Upper lobe of right lung (tissue), 1 donor: ENCODE measurements at places on chromosomes 2 and 18. TPM values are rescaled to one million over a fixed set of nuclear protein-coding genes. Genes with fewer than 3 reads are reported as not detected.

The LMAN2L gene
- 16.5 TPM for total RNA-seq

The LRRC30 gene
- total RNA-seq, result not detected

The ADGRF3 gene
- 0.17 TPM for total RNA-seq

The NAGK gene
- 126 TPM for total RNA-seq

DNA sequence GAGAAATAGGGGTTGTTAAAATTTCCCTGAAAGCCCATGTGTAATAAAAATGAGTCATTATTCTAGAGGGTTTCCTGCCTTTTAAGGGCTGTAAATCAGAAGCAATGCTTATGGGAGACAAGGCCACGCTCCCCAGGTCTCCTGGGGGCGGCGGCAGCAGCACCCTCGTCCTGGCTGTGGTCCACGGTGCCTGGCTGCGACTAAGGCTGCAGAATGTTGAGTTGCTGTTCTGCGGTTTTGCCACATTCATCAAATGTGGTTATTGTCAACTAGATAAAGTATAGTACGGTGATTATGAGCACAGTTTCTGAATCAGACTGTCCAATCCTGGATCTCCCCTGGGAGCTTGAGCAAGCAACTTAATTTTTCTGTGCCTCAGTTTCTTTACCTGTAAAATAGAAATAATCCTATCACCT lies 11.9 kb upstream of the AGFG1 start:
- H3K27me3 ChIP-seq, result no peaks in the 10 kb centered on the region
- DNase-seq, result no peak
- H3K4me3 ChIP-seq, result no peak overlapping the region
- H3K36me3 ChIP-seq, result no peaks in the 10 kb centered on the region

DNA sequence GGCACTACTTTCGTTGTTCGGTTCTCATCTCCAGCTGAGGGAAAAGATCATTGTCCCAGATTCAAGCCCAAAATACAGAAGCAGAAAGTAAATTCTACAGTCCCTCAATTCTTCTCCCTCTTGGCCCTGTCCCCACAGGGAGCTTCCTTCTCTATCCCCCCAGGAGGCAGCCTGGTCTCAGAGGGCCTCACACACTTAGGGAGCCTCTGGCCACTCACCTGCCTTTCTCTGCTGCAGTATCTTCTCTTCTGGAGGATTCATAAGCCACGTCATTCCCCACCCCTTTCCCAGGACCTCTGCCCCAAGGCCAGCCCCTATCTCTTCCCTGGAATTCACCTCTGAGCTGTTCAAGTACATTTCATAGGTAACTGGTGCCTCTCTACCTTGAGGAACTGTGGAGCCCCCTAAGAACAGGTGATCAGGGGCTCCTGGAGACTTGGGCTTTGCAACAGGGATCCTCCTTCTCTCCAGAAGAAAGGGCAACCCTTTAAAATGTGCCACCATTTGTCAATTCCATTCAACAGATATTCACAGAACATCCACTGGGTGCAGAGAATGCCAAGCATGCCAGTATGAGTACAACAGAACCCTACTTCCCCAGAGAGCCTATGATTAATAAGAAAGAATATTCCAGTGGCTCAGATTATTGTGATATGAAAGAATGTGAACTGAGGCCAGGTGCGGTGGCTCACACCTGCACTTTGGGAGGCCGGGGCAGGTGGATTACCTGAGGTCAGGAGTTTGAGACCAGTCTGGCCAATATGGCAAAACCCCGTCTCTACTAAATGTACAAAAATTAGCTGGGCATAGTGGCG lies 72.9 kb downstream of the CIB4 start:
- no peak overlapping the region for H3K27ac ChIP-seq
- peak; percentile 7 for DNase-seq
- peaks cover 30% of the 10 kb centered on the region for H3K27me3 ChIP-seq
- no peak overlapping the region for H3K4me3 ChIP-seq

- H3K27ac ChIP-seq, result no peak overlapping the region
- H3K36me3 ChIP-seq, result no peaks in the 10 kb centered on the region
- no peaks in the 10 kb centered on the region for H3K4me1 ChIP-seq
- H3K4me3 ChIP-seq, result no peak overlapping the region
- H3K27me3 ChIP-seq, result no peaks in the 10 kb centered on the region
Observed at GRCh38 chr18:39406941-39407340, 1841.3 kb upstream of the CELF4 start.

DNA sequence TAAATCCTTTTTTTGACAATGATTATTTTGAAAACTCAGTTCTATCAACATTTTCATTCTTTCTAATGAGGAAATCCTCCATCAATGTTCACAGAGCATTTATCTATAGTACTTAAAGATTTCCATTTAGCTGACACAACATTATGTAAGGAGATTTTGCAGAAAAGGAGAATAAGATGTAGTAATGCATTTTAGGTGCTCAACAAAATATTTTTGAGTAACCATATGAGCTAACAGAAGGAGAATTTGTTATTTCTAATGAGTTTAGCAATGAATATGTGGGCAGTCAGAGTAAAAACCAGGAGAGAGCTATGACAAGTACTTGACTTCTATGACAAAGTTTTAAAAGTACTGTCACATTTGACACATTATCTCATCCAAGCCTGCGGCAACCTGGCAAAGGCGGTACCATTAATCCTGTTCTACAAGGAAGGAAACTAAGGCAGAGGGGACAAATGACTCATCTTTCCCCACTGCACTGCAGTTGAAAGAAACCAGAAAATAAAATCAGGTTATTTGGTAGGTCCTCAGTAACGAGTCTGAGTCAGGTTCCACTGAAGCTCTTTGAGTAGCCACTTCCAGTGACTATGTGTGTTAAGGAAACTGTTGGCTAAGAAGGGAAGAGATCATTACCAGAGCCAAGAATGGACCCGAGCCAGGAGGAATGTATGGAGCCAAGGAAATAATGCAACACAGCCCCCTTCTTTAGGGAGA lies 134.1 kb upstream of the ITGB6 start:
- H3K27ac ChIP-seq, result no peak overlapping the region
- H3K4me3 ChIP-seq, result no peak overlapping the region
- H3K4me1 ChIP-seq, result peaks cover 69% of the 10 kb centered on the region
- DNase-seq, result no peak
- H3K27me3 ChIP-seq, result no peaks in the 10 kb centered on the region
- no peaks in the 10 kb centered on the region for H3K36me3 ChIP-seq

DNA sequence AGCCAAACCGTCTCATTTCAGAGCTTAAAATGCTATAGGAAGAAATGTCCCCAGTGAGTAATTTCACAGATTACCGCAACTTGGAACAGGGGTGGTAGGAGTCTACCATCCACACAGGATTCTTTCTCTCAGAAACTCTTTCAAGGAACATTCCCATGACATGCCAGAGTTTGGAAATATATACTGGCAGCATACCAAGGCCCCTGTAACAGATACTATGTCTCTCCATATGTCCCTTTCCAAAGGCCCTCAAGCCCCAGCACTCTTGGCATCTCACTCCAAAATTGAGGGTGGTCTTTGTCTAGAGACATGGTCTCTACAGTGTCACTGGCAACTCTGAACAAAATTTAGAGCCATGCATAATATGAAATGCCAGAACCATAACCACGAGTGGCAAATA lies 11.0 kb downstream of the FIGLA start:
- no peak for DNase-seq
- H3K36me3 ChIP-seq, result no peaks in the 10 kb centered on the region
- no peaks in the 10 kb centered on the region for H3K4me1 ChIP-seq
- H3K27ac ChIP-seq, result no peak overlapping the region
- peaks cover 6% of the 10 kb centered on the region for H3K27me3 ChIP-seq
- H3K4me3 ChIP-seq, result no peak overlapping the region

- DNase-seq, result peak; percentile 40
- H3K36me3 ChIP-seq, result no peaks in the 10 kb centered on the region
- H3K4me1 ChIP-seq, result no peaks in the 10 kb centered on the region
- no peak overlapping the region for H3K4me3 ChIP-seq
- H3K27ac ChIP-seq, result no peak overlapping the region
Observed at GRCh38 chr18:78728784-78729467, 250.7 kb upstream of the SALL3 start.

GRCh38 chr2:177284531-177284930 lies 20.0 kb upstream of the NFE2L2 start:
- no peak overlapping the region for H3K27ac ChIP-seq
- H3K36me3 ChIP-seq, result no peaks in the 10 kb centered on the region
- no peaks in the 10 kb centered on the region for H3K4me1 ChIP-seq
- H3K4me3 ChIP-seq, result no peak overlapping the region
- H3K27me3 ChIP-seq, result no peaks in the 10 kb centered on the region

DNA sequence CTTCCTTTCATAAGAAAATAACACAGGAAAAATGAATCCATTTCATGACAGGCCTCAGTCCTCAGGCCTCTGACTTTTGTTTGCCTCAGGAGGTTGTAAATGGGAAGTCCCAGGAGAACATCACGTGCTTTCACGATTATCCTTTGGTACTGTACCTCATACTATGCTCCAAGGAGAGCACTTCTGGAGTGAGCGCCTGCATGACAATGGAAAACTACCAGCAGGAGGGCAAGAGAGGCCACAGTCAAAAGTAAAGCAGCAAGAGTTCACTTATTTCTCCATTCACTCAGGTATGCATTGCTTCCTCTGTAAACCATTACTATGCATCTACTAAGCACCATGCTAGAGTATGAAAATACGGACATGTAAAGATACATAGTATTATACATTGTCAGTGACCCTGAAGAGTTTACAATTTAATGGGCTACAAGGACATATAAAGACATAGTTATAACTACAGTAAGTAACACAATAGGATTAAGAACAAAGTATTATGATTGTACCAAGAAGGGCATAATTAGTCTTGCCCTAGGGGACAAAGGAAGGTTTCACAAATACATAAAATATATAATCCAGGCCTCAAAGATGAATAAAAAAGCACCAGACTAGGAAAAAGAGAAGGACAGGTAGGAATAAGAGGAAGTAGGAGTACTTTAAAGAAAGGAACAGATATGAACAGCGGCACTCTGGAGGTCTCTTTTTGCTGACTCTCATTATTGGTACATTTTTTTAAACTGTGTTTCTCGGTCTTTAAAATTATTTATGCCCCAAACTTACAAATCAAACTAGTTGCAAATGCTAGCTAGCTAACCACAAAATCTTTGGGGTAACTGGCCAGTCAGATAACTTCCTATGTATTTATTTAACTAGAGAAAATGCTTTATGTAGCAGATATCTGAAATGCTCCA lies 806.7 kb downstream of the NRXN1 start:
- H3K27ac ChIP-seq, result no peak overlapping the region
- H3K4me1 ChIP-seq, result no peaks in the 10 kb centered on the region
- no peaks in the 10 kb centered on the region for H3K27me3 ChIP-seq
- no peak for DNase-seq
- H3K36me3 ChIP-seq, result no peaks in the 10 kb centered on the region
- H3K4me3 ChIP-seq, result no peak overlapping the region

DNA sequence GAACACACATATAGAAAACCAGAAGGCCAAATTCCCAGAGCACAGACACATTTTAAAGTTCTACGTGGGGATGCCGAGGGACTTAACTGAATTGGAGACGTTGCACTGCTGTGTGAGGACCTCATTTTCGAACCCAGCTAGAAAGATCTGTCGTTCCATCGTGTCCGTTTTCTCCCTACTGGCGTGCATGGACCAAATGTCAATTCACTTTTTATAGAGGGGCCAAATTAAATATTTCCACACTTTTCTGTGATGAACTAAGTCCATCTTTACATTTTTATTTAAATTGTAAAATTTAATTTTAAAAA lies 692 bp upstream of the TSHZ1 start:
- H3K4me1 ChIP-seq, result peaks cover 56% of the 10 kb centered on the region
- DNase-seq, result no peak
- no peaks in the 10 kb centered on the region for H3K36me3 ChIP-seq
- H3K27me3 ChIP-seq, result no peaks in the 10 kb centered on the region
- H3K4me3 ChIP-seq, result peak overlapping the region; percentile 84

DNA sequence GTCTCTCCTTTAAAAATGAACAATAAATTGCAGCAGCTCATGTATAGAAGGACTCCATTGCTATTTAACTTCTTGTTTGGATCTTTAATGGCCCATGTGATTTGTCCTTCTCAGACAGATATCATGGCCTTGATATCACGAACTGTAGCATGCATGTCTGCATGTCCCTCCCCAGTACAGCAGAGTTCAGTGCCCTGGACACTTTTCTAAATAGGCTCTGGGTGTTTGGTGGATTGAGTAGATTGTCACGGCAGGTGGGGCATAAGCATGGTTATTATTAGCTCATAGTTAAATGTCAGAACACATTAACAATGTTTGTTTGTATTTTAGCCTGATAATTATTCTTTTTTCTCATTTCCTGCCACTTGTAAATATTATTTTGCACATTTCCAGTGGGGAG lies 118.3 kb downstream of the LRRTM1 start:
- no peak overlapping the region for H3K4me3 ChIP-seq
- DNase-seq, result no peak
- H3K27ac ChIP-seq, result no peak overlapping the region
- no peaks in the 10 kb centered on the region for H3K36me3 ChIP-seq
- H3K27me3 ChIP-seq, result no peaks in the 10 kb centered on the region

DNA sequence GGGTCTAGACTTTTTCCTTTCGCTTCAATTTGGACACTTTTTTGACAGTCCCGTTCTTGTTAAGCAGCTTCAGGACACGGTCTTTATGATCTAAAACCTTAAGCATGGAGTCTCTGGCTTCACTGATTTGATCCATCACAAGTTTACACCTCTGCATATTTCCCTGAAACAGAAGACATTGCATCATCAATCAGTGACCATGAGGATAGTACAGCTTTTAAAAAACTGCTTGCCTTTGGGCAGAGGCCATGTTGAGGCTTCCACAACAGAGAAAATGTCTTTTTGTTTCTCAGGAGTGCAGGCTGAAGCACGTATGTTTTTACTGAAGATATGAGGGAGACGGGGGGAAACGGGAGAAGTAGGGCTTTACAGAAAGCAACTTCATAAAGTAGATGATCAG lies 56.2 kb upstream of the AMMECR1L start:
- no peak for DNase-seq
- peaks cover 57% of the 10 kb centered on the region for H3K36me3 ChIP-seq
- H3K4me1 ChIP-seq, result no peaks in the 10 kb centered on the region
- no peak overlapping the region for H3K27ac ChIP-seq

- H3K4me1 ChIP-seq, result no peaks in the 10 kb centered on the region
- no peaks in the 10 kb centered on the region for H3K36me3 ChIP-seq
- H3K27ac ChIP-seq, result no peak overlapping the region
- H3K4me3 ChIP-seq, result no peak overlapping the region
- H3K27me3 ChIP-seq, result no peaks in the 10 kb centered on the region
Observed at GRCh38 chr2:23273786-23274185, 111.2 kb upstream of the KLHL29 start.

- DNase-seq, result no peak
- no peaks in the 10 kb centered on the region for H3K36me3 ChIP-seq
- H3K4me3 ChIP-seq, result no peak overlapping the region
- H3K27ac ChIP-seq, result no peak overlapping the region
- H3K27me3 ChIP-seq, result no peaks in the 10 kb centered on the region
Observed at GRCh38 chr18:35609236-35609635, 27.7 kb downstream of the GALNT1 start.

- H3K27ac ChIP-seq, result no peak overlapping the region
- H3K36me3 ChIP-seq, result no peaks in the 10 kb centered on the region
- no peak overlapping the region for H3K4me3 ChIP-seq
- H3K27me3 ChIP-seq, result no peaks in the 10 kb centered on the region
- H3K4me1 ChIP-seq, result no peaks in the 10 kb centered on the region
- no peak for DNase-seq
Observed at GRCh38 chr2:209613649-209614305, 157.9 kb upstream of the UNC80 start.
